Posterior vena cava (tissue), 2 donors: ENCODE measurements at places on chromosomes 1 and 21.

GRCh38 chr1:93078203-93078602 is 880 bp upstream of the MTF2 start:
- DNase-seq: no peak

- DNase-seq: no peak
These were observed 3.6 kb upstream of the TNFRSF1B start for GRCh38 chr1:12163210-12163609.

- no peak for DNase-seq
These were observed 28.9 kb upstream of the RGS1 start for GRCh38 chr1:192546596-192547190.

DNA sequence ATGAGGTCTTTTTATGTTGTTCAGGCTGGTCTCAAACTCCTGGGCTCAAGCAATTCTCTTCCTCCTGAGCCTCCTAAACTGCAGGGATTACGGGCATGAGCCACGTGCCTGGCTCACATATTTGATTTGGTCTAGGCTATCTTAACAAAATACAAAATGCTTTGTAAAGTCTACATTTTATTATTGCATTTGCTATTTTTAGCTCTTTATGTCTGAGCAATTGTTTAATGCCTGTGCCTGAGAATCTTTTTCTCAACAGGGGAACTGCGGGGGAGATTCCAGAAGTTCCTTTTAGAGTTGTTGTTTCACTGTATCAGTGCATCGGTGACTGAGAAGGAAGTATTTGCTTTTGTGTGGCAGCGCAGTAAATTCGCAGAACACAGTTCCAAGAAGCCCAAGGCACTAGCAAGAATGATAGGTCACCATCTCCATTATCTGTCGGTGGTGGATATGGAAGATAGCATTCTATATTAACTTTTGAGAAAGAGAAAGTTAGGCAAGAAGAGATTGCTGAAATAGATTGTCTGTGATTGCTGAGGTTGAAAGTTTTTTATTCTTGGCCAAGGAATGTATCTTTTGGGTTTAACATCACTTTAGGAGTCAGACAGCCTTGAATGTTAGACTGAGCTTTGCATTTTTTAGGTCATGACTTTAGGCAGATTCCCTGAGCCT is 167.3 kb downstream of the PDE4B start:
- DNase-seq: no peak

- no peak for DNase-seq
These were observed 15.2 kb downstream of the PRR9 start for GRCh38 chr1:153232553-153232952.

- no peak for DNase-seq
These were observed 38.6 kb upstream of the PLA2G4A start for GRCh38 chr1:186790101-186790500.

- no peak for DNase-seq
These were observed 722 bp upstream of the SLC19A2 start for GRCh38 chr1:169486281-169487051.

DNA sequence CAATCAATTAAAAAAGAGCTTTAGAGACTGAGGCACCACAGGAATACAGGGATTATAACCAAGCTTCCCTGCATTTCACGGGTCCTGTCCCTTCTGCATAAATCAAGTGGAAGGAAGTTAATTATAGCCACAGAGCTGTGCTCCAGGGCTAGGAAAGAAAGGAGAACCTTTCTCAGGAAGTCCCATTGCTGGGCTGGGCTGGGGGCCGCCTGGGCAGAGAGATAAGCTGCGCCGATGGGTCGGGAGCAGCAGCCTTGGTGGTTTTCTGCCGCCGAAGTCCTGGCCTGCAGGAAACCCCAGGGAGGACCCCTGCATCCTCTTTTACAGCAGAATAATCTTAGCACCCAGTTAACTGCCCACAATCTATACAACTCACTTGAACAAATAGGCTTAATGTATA is 12.6 kb upstream of the CD34 start:
- no peak for DNase-seq

DNA sequence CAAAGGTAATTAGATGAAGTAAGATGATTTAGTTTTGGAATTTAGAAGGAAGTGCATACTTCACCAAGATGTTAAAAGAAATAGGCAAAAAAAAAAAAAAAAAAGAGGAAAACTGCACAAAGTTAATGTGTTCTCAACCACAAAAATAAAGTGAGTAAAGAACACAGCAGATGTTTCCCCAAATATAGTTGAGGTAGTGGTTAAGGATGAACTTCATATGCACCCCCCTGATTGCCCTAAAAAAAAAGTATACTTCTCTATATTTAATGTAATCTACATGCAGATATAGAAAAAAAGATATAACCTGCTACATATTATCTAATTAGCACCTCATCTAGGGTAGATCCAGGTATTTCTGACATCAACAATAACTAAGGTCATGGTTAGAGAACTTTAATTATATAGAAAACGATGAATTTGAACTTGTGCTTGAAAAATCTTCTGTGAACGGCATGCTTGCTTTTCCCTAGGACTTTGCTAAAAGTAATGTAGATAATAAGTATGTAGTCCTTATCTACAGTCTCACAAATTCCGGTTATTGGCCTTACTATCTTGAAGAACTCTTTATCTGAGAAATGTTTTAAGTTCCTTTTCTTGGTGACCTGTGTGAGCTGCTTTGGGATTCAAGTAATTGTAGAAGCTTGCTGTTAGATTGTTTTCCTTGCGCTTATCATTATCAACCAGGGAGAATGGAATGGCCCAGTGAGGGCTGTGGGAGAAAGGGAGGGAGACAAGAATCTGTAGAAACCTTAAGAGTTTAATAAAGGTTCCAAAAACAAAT is 70.1 kb upstream of the LRRC7 start:
- no peak for DNase-seq

DNA sequence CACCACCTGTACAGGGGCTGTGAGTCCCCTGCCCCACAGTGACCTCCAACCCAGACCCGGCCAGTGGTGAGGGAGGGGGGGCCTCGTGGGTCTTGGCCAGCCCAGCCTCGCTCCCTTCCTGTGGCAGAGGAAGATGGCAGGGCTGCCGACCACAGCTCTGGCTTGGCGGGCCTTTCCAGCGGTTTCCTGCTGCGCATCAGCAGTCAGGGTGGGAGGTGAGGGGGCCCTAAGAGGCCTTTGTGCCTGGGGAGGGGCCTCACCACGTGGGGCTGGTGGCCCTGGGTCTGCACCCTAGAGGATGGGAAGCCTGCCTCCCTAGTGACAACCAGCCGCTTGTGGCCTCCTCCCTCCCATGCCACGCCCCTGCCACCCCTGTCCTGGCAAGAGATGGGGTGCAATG is 72.6 kb upstream of the ARHGEF16 start:
- DNase-seq: no peak

- no peak for DNase-seq
These were observed 108.2 kb downstream of the MRPS6 start for GRCh38 chr21:34181431-34182039.

DNA sequence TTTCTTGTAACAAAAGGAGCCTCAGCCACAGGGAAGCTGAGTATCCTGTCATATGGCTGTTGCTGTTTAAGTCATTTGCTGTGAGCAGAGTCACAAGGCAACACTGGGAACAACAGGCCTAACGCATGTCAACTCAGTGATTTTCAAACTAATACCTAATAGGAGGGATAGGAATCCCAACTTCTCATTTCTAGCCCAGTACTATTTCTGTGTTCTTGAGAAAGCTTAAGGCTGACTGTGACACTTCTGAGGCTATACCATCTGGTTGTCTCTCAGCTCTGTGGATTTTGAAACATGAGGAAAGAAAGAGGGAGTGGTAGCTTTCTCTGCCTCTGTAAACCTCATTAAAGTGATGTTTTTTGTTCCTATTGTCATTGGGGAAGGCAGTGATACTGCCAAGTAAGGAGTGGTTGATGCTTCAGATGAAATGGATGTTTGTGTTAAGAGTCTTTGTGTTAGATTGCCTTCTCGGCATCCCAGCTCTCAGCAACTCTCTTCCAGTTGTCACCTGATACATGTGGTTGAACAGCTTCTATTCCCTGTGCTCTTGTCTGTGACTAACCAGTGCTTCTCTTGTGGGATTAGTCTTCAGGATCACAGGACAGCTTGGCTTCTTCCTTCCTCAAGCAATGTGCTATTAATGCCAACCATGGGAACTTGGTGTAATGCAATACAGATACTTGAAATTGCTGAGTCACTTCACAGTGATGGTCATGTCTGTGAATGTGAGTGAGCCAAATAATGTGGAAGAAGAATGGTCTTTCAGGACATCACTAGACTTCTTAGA is 166.8 kb upstream of the IVNS1ABP start:
- no peak for DNase-seq

- peak; percentile 34 for DNase-seq
These were observed 12.4 kb upstream of the PRDM16 start for GRCh38 chr1:3056641-3057040.
